ENCODE measurements at places on chromosomes 13 and 19. TPM values are rescaled to one million over a fixed set of nuclear protein-coding genes. Genes with fewer than 3 reads are reported as not detected.
A peak's percentile ranks its signal among the peaks of the same experiment; 100 is the strongest.

DNA sequence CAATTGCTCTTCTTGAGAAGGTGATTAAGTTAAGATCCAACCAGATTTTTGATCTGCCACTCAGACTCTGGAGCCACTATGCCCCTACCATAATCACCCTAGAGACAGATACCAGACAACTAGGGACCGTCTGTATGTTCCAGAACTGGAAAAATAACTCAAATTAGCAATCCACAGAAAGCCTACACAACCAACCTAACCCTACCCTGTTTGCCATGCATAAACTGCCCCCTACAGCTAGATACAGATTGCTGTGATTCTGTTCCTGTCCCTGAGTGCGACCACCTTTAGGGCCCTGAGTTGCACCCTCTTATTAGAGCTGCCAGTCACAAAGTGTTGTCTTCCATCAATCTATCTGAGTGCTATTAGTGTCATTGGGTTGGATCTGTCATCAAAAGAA lies 929.8 kb upstream of the SLITRK1 start:
- no peaks in the 10 kb centered on the region for H3K4me1 ChIP-seq
- no peak overlapping the region for H3K27ac ChIP-seq
- no peak overlapping the region for H3K4me3 ChIP-seq
- H3K27me3 ChIP-seq, result no peaks in the 10 kb centered on the region
- DNase-seq, result no peak

- no peaks in the 10 kb centered on the region for H3K27me3 ChIP-seq
- H3K36me3 ChIP-seq, result no peaks in the 10 kb centered on the region
- H3K27ac ChIP-seq, result no peak overlapping the region
- H3K4me1 ChIP-seq, result no peaks in the 10 kb centered on the region
- H3K4me3 ChIP-seq, result no peak overlapping the region
These were observed 121.2 kb downstream of the STARD13 start for GRCh38 chr13:33164331-33164730.

DNA sequence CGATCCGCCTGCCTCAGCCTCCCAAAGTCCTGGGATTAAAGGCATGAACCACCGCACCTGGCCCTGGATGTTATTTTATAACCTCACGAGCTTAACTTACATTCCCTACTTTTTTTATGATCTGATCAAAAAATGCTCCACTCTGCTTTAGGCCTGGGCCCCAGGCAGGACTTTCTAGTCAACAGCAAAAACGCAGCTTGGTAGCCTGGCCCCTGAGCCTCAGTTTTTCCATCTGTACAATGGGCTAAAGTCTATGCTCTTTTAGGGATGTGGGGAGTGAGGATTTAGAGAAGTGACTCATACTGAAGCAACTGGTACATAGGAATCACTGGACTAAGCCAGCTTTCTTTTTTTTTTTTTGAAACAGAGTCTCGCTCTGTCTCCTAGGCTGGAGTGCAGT lies 11.9 kb upstream of the PIK3R2 start:
- no peak overlapping the region for H3K4me3 ChIP-seq
- no peak for DNase-seq
- no peaks in the 10 kb centered on the region for H3K27me3 ChIP-seq
- H3K27ac ChIP-seq, result no peak overlapping the region
- H3K36me3 ChIP-seq, result peaks cover 45% of the 10 kb centered on the region
- no peaks in the 10 kb centered on the region for H3K4me1 ChIP-seq

DNA sequence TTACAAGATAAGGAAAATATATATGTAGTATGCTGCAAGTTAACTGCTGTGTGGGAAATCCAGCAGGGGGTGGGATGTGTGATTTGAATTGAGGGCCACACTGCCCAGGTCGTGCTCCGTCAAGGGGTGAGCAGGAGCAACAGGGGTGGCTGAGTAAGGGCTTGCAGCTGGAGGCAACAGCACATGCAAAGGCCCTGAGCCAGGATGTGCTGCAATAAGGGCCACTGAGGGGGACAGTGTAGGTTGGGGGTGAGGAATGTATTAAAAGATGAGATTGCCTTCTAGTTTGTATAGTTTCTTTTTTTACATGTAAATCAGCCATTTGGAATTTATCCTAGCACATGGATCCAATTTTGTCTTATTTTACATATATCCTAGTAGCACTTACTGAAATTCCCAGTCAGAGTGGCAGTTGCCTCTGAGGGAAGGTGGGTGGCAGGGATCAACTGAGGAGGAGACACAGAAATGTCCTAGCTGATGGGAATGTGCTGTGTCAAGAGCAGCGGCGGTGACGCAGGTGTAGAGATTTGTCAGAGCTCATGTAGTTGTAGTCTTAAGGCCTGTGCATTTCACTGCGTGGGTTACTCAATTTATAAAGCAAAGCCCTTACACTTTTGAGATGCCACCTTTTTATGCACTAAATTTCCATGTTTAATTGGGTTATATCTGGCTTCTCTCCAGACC lies 5.4 kb upstream of the RBM42 start:
- no peak for DNase-seq
- H3K4me1 ChIP-seq, result peaks cover 5% of the 10 kb centered on the region
- H3K36me3 ChIP-seq, result no peaks in the 10 kb centered on the region

- H3K4me3 ChIP-seq, result no peak overlapping the region
- H3K27me3 ChIP-seq, result no peaks in the 10 kb centered on the region
These were observed 162.3 kb upstream of the SERP2 start for GRCh38 chr13:44211286-44211685.

- no peaks in the 10 kb centered on the region for H3K36me3 ChIP-seq
- H3K4me1 ChIP-seq, result peaks cover 6% of the 10 kb centered on the region
- H3K27ac ChIP-seq, result no peak overlapping the region
- no peak overlapping the region for H3K4me3 ChIP-seq
- DNase-seq, result no peak
These were observed 159.1 kb downstream of the DLEU7 start for GRCh38 chr13:50684366-50684765.

GRCh38 chr13:21218351-21219035 lies 42.0 kb downstream of the MRPL57 start:
- H3K27ac ChIP-seq, result no peak overlapping the region
- no peaks in the 10 kb centered on the region for H3K4me1 ChIP-seq
- DNase-seq, result peak; percentile 5
- no peaks in the 10 kb centered on the region for H3K27me3 ChIP-seq
- H3K4me3 ChIP-seq, result no peak overlapping the region

- no peak overlapping the region for H3K27ac ChIP-seq
- no peaks in the 10 kb centered on the region for H3K27me3 ChIP-seq
- no peaks in the 10 kb centered on the region for H3K36me3 ChIP-seq
- H3K4me3 ChIP-seq, result no peak overlapping the region
- DNase-seq, result no peak
These were observed 1028.0 kb downstream of the UQCRFS1 start for GRCh38 chr19:28184997-28185396.

DNA sequence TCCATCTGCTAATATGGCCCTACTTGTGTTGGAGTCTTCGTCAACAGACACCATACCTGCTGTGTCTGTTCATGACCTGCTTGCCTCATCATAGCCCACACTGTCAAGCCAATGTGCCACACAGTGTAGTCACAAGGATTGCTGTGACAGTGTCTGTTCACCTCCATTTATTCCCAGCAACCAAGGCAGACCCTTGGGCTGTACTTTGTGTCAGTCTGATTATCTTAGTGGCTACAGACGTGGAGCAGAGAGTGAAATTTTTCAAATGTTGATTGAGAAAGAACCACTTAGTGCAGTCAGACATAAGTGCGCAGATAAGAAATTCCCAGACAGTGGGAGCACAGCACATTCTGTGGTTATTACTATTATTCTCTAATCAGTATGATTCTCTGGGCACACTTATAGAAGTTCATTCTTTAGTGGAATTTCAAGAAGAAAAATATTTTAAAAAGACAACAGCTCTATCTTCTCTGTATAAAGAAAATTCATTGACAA lies 184.6 kb downstream of the GPC6 start:
- DNase-seq, result no peak
- no peak overlapping the region for H3K4me3 ChIP-seq
- H3K4me1 ChIP-seq, result no peaks in the 10 kb centered on the region

DNA sequence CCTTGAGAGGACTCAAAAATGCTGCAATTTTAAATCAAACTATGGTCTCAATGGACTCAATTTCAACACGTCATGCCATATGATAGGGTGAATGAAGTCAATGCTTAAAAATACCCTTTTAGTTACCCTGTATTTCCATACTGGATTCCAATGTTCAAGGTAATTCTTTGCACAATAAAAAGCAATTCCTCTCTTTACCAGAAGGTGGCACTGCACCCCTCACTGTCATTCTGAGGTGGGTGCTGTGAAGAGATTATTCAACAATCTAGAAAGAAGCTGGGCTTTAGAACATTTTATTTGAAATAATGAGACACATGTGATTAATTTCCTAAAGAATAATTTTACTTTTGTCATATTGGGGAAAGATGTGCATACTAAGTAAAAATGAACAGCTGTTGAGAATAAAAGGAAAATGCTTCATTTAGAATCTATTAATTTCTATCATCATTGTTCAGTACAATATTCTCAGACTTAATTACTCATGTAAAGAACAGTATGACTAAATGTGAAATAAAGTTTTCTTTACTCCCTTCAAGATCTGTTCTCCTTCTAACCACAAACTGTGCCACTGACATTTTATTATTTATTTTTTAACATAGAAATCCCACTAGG lies 789.1 kb downstream of the GPC5 start:
- no peaks in the 10 kb centered on the region for H3K36me3 ChIP-seq
- no peaks in the 10 kb centered on the region for H3K27me3 ChIP-seq
- H3K4me1 ChIP-seq, result no peaks in the 10 kb centered on the region

DNA sequence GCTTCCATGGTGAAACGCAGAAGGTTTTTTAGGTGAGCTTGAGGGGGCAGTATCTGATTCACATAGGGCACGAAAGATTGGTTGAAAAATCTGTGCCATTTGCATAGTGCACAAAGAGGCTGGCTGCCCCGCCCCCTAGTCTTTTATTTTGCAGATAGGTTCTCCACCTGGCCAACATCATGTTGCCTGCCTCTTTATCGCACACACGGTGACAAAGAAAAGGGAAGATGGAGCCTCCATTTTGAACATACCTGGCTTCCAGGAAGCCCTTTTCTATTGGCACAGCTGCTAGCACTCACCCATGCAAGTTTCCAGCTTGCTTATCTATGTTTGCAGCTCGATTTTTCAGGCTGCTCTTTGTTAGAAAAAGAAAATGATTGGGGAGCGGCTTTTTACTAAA lies 316.2 kb upstream of the KLHL1 start:
- no peaks in the 10 kb centered on the region for H3K4me1 ChIP-seq
- H3K27me3 ChIP-seq, result no peaks in the 10 kb centered on the region
- DNase-seq, result no peak
- H3K27ac ChIP-seq, result no peak overlapping the region

GRCh38 chr13:22262001-22262885 lies 591.4 kb downstream of the FGF9 start:
- no peak overlapping the region for H3K27ac ChIP-seq
- DNase-seq, result no peak
- H3K4me1 ChIP-seq, result no peaks in the 10 kb centered on the region
- no peaks in the 10 kb centered on the region for H3K36me3 ChIP-seq

- DNase-seq, result no peak
- no peaks in the 10 kb centered on the region for H3K36me3 ChIP-seq
- H3K4me3 ChIP-seq, result no peak overlapping the region
- no peak overlapping the region for H3K27ac ChIP-seq
These were observed 5.8 kb upstream of the ATP1A3 start for GRCh38 chr19:41999878-42000208.

GRCh38 chr19:43780706-43781525 lies at the start of gene KCNN4:
Gene KCNN4 (minus strand): TSS chr19:43780973. CDS start chr19:43780861, 112 bp downstream.
- H3K27ac ChIP-seq, result peak within 1 kb of the TSS; percentile 79
- peak within 1 kb of the TSS; percentile 65 for H3K4me3 ChIP-seq
- peak; percentile 39 for DNase-seq
- H3K36me3 ChIP-seq, result no peaks in the 10 kb centered on the region
- H3K27me3 ChIP-seq, result no peaks in the 10 kb centered on the region
- H3K4me1 ChIP-seq, result peaks cover 71% of the 10 kb centered on the region

DNA sequence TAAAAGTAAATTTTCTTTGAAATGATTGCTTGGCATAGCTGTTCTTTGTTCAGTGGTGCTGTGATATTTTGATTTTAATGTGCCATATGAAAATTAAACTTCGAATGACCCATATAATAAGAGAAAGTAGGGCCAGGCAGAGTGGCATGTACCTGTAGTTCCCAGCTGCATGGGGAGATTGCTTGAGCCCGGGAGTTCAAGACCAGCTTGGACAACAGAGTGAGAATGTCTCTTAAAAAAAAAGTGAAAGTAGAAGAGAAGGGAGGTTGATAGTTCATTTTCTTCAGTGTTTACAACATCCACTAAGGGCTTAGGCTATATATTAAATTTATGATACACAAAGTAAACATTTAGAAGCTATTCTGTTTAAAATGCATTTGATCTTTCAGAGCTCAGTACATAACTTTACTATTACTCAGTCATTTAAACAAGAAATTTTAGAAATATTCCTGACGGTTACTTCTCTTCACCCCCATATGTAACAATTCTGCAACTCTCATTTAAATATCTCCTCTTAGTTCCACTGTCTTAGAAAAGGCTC lies 17.2 kb upstream of the RFC3 start:
- H3K4me1 ChIP-seq, result no peaks in the 10 kb centered on the region
- no peak for DNase-seq
- H3K27me3 ChIP-seq, result no peaks in the 10 kb centered on the region
- H3K4me3 ChIP-seq, result no peak overlapping the region
- no peak overlapping the region for H3K27ac ChIP-seq

DNA sequence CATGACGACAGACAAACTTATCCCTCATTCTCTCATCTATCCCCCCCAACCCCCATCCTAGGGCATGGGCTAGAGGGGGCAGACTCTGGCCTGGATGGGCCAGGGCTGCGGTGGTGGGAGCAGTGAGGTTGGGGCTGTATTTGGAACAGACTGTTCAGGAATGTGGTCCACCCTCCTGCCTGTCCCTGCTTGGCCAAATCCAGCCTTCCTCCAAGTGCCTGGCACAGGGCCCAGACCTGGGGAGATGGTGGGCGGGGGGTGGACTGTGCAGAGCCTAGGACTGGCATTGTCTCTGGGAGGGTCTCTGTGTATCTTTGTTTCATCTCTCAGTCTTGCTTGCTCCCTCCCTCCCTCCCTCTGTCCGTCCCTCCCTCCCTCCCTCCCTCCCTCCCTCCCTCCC lies 14.2 kb downstream of the EGLN2 start:
- no peak overlapping the region for H3K27ac ChIP-seq
- DNase-seq, result no peak
- no peak overlapping the region for H3K4me3 ChIP-seq

The KCNJ14 gene
- 2.0 TPM for total RNA-seq

The DPF1 gene
- total RNA-seq, result 0.78 TPM

The ACP4 gene
- not detected for total RNA-seq

The POGLUT2 gene
- total RNA-seq, result 15.8 TPM

The CILP2 gene
- 0.11 TPM for total RNA-seq

The GPR180 gene
- 6.6 TPM for total RNA-seq

The IGFL2 gene
- total RNA-seq, result not detected

The CAPN12 gene
- total RNA-seq, result 5.3 TPM

The ANKRD24 gene
- total RNA-seq, result 0.89 TPM

The RASAL3 gene
- total RNA-seq, result 120 TPM

The ZNF135 gene
- total RNA-seq, result 1.4 TPM

The CEACAM3 gene
- total RNA-seq, result not detected
